ENCODE measurements at places on chromosomes 6 and 20.
A peak's percentile ranks its signal among the peaks of the same experiment; 100 is the strongest.

DNA sequence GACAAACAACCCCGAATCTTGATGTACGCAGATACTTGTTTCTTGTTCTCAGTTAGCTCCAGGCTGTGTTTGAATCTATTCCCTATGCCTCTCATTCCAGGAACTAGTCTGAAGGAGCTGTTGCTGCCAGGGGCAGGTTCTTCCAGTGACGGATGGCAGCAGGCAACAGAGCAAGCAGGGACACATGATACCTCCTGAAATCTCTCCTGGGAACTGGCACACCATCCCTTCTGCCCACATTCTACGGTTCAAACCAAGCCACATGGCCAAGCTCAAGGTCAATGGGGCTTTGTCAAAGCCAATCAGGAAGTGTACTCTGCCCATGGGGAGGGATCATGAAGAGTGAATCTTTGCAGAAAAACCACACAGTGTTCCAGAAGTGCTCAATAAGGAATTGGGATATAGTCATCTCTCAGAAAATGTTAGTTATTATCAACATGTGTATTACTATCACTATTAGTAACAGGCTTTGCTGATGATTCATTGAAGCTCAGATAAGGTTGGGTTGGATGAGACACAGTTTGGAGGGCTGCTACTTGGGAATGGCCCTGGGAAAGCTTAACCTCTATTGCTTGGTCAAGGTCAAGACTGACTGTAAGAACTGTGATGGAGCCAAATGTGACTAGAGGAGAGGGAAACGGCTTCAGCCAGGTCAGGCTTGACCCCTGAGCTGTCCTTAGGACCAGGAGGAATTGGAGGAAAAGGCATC, 454.9 kb downstream of the PTPRT start:
- DNase-seq = no peak

- DNase-seq = peak; percentile 40
These were observed at the start of gene GNMT for GRCh38 chr6:42960243-42961019. Gene GNMT, plus strand, starts transcription at chr6:42960754. Its CDS starts 14 bp downstream, at chr6:42960768.

GRCh38 chr20:7744411-7744810, 195.8 kb downstream of the HAO1 start:
- DNase-seq = no peak

GRCh38 chr20:21801193-21801592, 95.7 kb downstream of the PAX1 start:
- no peak for DNase-seq

GRCh38 chr6:17679726-17680125, 27.0 kb downstream of the NUP153 start:
- no peak for DNase-seq

- peak; percentile 47 for DNase-seq
These were observed 68.8 kb downstream of the CDC5L start for GRCh38 chr6:44456070-44456965.

- no peak for DNase-seq
These were observed 1.5 kb downstream of the FOXC1 start for GRCh38 chr6:1611322-1611571.

DNA sequence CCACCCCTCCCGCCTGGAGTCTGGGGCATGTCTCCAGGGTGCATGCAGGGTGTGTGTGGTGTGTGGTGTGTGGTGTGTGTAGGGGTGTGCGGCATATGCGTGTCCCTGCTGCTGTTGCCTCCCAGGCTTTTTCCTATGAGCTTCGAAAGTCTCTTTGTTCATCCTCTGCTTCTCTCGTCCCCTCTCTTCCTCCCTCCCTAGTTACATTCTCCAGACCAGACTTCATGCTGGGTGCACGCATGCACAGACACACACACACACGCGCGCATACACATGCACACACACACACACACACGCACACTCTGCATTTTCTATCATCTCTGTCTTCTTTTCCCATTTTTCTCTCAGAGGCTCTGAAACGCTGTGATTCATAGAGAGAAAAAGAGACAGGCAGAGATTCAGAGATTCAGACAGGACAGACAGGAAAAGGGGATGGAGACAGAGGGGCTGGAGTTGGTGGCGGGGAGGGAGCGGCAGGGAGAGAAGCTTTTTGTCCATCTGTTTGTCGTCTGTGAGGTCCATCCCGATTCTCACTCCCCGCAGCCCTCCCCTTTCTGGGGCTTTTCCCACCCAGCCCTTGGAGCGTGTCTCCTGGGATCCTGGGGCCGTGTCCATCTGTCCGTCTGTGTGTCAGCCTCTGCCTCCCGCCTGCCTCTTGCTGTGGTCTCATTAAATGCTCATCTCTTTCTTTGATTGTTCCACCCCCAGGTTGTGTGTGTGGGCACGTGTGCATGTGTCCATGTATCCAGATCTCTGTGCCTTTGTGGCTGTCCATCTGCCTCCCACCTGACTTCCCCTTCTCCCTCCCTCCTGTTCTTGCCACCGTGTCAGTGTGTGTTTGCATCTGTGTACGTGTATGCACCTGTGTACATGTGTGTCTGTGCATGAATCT, 62.6 kb downstream of the SRC start:
- no peak for DNase-seq

DNA sequence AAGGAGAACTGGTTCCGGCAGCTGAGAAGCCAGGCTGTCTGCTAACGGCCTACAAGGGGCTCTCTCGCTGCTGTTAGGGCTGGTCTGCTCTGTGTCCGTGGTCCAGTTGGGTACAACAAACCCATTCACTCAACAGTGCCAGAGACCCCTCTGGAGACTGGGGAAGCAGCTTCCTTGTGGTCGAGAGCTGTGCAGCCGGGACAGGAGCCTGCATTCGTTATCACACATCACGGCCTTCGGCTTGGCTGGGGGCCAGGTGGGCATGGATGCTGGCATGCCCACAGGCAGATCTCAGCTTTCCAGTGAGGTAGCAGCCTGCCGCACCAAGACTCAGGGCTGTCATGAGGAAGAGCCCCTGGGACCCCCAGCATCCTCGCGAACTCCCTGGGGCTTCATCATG, 124.7 kb downstream of the PREX1 start:
- no peak for DNase-seq

GRCh38 chr6:77548662-77549366, 85.5 kb upstream of the HTR1B start:
- DNase-seq = no peak

DNA sequence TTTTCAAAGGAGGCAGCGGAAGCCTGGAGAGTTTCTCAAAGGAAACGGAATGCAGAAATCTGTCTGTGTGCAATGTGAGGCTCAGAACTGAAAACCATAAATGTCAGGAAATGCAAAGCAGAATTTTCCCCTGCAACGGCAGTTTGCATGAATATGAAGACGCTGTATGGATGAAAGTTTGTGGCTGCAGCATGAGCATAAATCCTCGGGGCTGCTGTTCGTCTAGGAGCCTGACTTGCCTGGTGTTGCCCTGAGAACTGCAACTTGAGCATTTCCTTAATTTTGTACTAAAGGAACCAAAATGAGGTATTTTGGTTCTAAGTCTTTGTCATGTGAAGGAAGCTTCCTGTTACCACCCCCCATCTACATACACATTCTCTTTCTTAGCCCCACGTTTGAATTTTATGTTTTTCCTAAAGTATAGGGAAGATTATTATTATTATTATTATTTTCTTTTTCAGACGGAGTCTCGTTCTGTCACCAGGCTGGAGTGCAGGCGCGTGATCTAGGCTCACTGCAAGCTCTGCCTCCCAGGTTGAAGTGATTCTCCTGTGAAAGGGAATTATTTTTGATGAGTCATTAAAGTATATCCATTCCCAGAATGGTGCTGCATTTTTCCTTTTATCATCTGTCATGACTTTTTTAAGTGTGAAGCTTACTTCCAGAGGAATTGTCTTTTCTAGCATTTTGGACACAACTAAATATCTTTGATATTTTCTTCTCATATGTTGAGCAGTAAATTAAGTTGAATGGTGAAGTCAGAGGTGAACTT, 33.1 kb downstream of the MTHFD1L start:
- no peak for DNase-seq

- DNase-seq = no peak
These were observed 567.6 kb upstream of the MMS22L start for GRCh38 chr6:97850458-97851212.

DNA sequence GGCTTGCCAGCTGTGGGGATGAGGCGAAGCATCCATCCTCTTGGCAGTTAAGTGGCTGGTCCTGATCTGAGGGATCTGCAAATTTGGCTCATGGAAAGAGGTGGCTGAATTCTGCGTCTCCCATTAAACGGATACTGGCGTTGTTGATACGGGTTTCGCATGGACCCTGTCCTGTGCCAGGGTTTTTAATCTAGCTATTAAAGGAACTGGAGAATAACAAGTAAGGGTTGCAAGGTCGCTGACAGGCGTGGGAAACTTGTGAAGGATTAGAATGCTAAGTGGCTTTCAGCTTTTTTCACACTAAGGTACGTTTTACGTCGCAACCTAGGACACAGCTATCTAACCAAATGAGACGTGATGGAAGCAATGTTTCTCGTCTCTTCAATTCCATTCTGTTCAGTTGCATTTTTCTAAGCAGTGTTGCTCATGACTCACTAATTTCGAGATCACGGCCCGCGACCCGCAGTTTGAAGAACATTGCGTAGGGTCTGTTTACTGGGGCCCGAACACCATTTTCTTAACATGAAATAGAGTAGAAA, 852 bp downstream of the GMNN start:
- peak; percentile 39 for DNase-seq

DNA sequence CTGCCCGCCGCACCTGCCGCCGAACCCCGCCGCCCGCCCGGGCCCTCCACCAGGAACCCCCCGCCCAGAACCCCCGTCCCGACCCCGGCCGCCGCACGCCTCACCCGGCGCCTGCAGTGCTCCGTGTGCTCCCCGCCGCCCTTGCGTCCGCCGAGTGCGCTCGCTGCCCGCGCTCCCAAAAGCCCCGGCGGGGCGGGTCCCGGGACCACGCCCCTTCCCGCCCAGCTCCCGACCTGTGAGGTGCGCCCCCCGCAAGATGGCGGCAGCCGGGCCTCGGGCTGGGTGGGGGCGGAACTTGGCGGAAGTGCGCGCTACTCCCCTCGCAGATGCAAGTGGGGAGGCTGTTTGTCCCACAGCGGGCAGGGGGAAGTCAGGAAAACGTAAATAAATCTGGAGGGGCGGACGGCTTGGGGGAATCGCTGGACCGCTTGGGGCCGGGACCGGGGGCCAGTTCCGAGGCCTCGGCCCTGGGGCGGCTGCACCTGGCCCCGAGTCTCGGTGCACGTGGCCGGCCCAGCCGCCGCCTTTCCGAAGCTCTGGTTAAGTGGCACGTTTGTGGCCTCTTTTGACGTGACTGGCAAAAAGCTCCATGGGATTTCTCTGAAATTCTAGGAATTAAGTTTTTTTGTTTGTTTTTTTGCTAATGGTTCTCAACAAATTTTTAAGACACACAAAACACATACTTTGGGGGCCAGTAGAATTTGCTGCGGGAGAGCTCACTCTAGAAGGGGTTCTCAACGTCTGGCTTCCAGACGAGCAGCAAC, at the start of gene EZR:
Gene EZR (minus strand): TSS at position 156 of the 764 bp plus-strand sequence. CDS start 1,275 bp downstream, outside the sequence.
- DNase-seq = peak; percentile 86

- no peak for DNase-seq
These were observed 80.7 kb downstream of the CARMIL1 start for GRCh38 chr6:25359891-25360290.

DNA sequence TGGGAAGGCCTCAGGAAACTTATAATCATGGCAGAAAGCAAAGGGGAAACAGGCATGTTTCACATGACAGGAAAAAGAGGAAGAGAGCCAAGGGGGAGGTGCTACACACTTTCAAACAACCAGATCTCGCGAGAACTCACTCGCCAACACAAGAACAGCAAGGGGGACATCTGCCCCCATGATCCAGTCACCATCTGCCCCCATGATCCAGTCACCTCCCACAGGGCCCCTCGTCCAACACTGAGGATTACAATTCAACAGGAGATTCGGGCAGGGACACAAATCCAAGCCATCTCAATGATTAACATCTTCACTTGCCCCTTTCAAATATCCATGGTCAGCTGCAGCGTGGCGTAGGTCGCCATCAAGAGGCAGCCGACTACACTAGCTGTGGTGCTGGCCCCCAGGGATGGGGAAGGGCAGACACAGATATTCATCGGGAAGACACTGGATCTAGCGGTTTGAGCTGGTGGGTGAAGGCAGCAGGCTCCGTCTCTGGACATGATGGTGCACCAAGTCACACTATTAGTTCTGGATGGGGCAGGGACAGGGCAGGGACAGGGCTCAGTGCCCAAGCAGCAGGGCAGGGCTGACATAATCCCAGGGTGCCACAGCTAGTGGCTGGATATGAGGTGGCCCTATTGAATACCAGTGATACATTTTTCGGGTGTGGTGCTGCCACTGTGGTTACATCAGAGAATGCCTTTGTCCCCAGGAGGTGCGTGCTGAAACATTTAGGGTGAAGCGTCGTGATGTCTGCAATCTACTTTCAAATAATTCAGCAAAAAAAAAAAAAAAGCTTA, 31.6 kb downstream of the TUBB2B start:
- no peak for DNase-seq

GRCh38 chr20:676315-676937, 824 bp upstream of the SCRT2 start:
- DNase-seq = no peak

GRCh38 chr6:13044390-13044789, 283.9 kb downstream of the TBC1D7 start:
- no peak for DNase-seq

- no peak for DNase-seq
These were observed 1.2 kb downstream of the TREML2 start for GRCh38 chr6:41199552-41200246.

GRCh38 chr6:62286470-62286843, 432 bp upstream of the KHDRBS2 start:
- no peak for DNase-seq

DNA sequence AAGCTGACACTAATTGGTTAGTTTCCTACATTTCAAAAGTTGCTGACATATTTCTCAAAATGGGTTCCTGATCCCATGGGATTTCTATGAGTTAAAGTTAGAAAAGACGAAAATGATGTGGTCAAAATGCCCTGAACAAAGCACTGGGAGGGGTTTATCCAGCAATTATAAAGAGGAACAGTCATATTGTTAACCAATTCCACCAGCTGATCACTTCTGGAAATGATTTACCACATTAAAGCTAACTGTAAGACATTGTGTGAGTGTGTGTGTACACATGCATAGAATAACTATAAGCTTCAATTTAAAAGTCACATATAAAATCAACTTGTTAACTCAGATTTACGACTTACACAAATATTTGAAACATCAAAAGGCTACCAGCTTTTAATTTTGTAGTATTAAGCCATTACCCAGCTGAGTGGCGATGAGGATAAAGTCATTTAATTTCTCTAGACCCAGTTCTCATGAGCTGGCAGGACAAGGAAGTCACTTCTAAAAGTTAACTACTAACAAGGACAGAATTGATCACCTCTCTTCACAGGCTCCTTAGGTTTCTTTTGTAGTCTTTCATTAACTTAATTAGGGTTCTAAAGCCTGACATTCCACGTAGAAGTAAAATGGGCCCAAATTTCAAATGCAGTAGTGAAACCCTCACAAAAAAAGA, 40.4 kb downstream of the MAN1A1 start:
- no peak for DNase-seq
